ENCODE measurements at places on chromosomes 3 and 15.

DNA sequence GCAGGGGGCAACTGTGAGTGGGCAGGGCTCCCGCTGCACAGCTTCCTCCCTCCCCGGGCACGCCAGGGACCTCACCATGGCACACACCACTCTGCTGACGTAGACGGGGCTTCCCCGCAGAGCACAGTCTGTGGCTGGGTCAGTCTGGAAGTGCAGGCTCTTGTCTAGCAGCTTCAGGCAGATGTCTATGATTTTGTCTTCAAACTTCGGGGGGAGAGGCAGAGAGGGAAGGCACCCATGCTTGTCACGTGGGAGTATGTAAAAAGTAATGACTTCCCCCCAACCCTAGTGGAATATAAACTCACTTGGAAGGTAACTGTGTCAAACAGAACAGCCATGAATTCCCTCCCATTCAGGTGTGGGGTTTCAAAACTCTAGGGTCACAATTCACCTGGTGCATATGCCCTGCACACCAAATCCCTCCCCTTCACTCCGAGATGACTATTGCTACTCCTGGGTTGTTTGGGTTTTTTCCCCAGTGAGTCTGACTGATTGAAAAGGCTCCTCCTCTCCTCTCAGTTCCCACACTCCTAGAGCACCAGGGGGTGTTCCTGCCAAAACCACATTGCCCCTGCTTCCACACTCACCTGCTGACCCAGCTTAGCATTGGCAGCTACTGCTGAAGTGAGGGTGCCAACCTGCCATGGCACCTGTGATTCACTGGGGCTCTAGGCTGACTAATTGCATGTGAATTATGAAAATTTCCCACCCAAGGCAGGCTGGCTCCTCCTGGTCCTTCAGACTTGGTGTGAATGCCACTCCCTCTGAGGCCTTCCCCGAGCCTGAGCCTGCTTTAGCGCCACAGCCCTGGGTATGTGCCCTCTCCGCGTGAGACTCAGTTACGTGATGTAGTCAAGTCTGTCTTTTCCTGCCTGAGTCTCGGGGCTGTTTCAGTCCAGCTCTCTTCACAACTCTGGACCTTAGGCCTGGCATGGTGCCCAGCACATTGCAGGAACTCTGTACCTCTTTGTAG lies 13.0 kb downstream of the TGM5 start:
- peak; percentile 19 for DNase-seq

- no peak for DNase-seq
Observed at GRCh38 chr3:158846803-158847451, 45.1 kb downstream of the MFSD1 start.

GRCh38 chr3:16257309-16257708 lies 7.4 kb downstream of the DPH3 start:
- DNase-seq = no peak

GRCh38 chr3:37899101-37899707 lies 37.5 kb downstream of the CTDSPL start:
- DNase-seq = no peak

DNA sequence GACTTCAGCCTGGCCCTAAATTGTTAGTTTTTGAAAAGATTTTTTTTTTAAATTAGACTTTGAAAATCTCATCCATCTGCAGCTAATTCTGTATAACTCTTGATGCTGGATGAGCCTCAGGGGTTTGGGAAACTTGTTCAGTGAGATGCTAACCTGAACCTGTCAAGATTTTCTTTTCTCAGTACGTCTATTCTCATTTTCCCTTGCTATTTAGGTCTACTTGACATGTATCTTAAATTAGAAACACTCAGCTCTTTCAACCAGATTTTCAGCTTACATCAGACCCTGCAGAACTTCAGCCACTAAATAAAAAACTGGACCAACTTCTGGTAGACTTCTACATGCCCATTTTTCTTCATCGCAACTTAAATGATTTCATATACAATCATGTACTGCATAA lies 61.4 kb downstream of the MFSD1 start:
- no peak for DNase-seq

DNA sequence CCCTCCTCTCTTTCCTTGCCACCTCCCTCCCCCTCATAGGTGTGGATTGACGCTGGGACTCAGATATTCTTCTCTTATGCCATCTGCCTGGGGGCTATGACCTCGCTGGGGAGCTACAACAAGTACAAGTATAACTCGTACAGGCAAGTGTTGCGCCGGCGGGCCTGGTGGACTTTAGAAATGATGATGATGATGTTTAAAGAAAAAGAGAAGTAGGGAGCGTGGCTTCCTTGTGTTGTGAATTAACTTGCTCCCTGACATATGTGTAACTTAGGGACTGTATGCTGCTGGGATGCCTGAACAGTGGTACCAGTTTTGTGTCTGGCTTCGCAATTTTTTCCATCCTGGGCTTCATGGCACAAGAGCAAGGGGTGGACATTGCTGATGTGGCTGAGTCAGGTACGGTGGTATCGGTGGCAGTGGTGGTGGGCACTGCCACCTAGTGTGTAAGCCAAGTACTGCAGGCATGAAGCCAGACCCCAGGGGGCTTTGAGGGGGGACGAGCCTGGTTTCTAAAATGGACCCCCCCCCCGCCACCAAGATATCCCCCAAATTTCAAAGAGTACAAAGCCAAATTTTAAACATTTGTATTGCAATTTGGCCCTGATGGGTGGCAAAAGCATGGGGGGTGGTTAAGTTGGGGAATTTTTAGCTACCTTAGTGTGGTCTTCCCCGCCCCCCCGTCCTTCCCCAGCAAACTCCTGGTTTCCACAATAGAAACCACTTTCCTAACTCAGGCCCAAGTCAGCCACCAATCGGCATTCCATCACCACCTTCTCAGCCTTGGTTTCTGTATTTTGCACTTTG lies 65.6 kb downstream of the SLC6A6 start:
- no peak for DNase-seq

DNA sequence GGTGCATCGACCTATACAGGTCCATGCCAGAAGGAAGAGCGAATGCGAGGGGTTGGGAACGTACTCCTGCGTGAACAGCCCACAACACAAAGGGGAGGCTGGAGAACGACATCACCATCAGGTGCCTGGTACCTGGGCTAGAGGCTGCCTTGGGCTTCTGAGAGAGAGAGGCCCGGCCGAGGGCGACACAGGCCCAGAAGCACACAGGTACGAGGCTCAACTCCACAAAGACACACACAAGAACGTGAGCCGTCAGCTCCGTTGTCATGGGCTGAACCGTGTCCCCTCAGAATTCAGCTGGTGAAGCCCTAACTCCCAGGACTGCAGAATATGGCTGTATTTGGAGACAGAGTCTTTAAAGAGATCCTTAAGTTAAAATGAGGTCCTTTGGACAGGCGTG lies 134.3 kb downstream of the ATP10A start:
- DNase-seq = no peak

DNA sequence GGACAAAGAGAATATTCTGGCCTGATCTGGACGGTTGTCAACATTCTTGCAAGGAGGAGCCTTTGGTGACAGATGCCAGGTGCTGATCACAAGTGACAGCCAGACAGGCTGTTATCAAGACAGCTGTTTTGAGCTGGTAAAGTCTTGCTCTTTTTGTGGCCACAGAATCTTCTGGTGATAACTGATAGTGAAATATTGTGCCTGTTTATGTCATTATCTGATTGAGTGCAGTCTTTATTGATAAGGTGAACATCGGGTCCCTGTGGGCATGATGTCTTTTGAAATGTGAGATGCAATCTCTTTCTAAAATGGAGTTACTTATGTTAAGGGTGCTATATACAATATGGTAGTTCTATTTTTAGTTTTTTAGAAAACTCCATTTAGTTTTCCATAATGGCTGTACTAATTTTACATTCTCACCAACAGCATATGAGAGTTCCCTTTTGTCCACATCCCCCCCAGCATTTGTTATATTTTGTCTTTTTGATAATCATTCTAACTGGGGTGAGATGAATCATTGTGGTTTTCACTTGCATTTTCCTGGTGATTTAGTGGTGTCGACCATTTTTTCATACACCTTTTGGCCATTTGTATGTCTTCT lies 10.7 kb downstream of the CEP63 start:
- no peak for DNase-seq

GRCh38 chr3:128590948-128591347 lies 59.7 kb downstream of the RPN1 start:
- no peak for DNase-seq

DNA sequence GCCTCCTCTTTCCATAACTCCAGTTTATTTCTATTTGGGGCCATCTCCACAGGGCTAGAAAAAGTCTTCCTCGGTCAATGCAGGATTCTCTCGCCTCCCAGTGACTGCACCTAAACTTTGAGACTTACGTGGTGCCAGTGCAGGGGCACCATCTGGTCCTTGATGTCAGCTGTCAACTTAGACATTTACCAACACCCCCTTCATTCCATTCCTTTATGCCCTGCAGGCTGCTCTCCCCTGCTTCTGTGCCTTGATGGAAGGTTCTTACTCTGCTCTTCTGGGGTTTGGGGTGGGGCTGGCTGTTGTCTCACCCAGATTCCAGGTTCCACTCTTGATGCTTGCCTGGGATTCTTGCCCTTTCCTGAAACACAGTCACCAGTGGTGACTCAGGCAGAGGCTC lies 101.8 kb downstream of the ST8SIA2 start:
- DNase-seq = no peak

DNA sequence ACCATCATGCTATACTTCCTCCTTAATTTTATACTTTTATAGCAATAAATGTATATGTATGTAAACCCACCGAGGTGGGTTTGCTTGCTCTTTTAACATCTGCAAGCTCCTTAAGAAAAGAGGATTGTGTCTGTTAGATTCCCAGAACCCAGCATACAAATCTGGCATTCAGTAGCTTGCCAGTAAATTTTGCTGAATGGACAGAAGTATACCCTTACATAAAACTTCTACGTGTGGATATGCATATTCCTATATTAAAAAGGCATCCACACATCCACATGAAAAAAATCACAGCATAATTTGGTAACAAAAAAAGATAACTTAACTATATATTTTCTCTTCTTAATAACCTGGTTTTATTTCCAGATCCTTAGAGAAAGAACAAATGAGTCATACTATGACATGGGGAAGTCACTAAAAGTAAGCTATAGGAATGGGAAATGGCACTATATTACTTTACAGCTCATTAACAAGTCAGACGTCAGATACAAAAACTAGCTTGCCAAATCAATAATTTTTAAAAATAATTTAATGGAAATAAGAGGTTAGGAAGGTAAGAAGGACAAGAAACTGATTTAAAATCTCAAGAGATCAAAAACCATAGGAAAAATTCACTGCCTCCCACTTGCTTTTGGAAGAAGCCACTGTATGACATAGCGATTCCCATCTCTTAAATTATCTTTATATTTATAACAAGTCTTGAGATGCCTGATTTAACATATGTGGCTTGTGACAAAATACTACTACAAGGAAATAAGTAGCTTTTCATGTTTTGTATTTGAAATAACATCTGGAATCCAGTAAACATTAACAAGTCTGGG lies 68.7 kb downstream of the SUMF1 start:
- DNase-seq = no peak

- DNase-seq = no peak
Observed at GRCh38 chr15:63329567-63330350, 51.9 kb downstream of the CA12 start.

DNA sequence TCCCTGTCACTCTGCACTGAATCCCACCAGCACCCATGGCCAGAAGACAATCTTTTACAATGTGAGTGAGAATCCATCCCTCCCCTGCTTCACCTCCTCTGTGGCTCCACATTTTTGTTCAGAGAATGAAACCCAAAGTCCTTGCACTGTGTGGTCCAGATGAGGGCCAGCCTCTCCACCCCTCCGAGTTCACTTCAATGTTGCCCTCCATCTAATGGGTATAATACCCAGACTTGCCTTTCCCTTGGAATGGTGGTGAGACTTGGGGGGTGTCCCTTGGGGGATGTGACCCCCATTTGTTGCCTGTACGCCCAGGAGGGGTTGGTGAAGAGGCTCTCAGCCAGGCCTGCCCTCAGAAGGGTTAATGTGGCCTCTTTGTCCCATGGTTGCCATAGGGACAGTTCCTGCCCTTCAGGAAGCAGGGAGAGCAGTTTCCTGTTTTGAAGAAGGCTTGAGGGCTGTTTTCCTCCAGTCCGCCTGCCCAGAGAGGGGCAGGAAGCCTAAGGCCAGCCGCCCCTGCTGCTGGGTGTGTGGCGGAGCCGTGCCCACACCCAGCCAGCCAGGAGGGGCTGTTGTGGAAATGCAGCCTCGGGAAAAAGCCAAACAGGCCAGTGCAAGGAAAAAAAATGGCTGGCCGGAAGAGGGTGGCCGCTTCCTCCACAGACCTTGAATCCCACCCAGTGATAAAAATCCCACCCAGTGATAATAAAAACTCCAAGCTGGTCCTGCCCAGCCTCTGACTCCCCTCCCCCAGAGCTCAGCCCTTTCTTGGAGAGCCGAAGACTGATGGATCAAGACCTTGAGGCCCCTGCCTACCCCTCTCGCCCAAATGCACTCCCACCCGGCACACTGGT lies 14.6 kb upstream of the FGD5 start:
- no peak for DNase-seq

- DNase-seq = no peak
Observed at GRCh38 chr3:41863024-41863423, 98.9 kb downstream of the ULK4 start.

DNA sequence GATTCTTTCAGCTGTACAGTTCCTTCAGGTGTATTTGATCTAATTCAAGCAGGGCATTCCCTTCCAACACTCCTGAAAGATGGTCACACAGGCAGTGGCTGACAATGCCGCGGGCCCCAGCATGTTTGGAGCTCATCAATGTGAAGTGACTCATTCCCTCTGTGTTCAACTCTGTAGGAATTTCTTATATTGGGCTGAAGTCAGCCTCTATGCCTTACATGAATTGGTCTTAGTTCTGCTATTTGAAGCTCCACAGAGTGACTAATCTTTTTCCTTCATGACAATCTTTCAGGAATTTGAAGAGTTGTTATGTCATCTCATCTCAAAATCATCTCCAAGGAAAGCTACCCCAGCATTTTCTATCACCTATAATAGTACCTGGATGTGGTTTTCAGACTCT lies 142.5 kb upstream of the C2CD4B start:
- DNase-seq = no peak
